ENCODE measurements at places on chromosomes 1 and 21.

GRCh38 chr1:67958472-67958871 lies 92.0 kb downstream of the DIRAS3 start:
- H3K4me3 ChIP-seq, result no peak overlapping the region
- peaks cover 6% of the 10 kb centered on the region for H3K27me3 ChIP-seq
- no peak overlapping the region for H3K27ac ChIP-seq
- no peaks in the 10 kb centered on the region for H3K36me3 ChIP-seq
- no peak for DNase-seq

- H3K27me3 ChIP-seq, result no peaks in the 10 kb centered on the region
- DNase-seq, result no peak
- H3K36me3 ChIP-seq, result no peaks in the 10 kb centered on the region
- no peak overlapping the region for H3K4me3 ChIP-seq
- H3K4me1 ChIP-seq, result no peaks in the 10 kb centered on the region
- H3K27ac ChIP-seq, result no peak overlapping the region
These were observed 196.4 kb downstream of the PLPP3 start for GRCh38 chr1:56382929-56383328.

- no peak overlapping the region for H3K27ac ChIP-seq
- peaks cover 12% of the 10 kb centered on the region for H3K4me1 ChIP-seq
- H3K4me3 ChIP-seq, result peak overlapping the region; percentile 86
- H3K27me3 ChIP-seq, result peaks cover 5% of the 10 kb centered on the region
- H3K36me3 ChIP-seq, result no peaks in the 10 kb centered on the region
These were observed 1.3 kb upstream of the CCSAP start for GRCh38 chr1:229344139-229344538.

DNA sequence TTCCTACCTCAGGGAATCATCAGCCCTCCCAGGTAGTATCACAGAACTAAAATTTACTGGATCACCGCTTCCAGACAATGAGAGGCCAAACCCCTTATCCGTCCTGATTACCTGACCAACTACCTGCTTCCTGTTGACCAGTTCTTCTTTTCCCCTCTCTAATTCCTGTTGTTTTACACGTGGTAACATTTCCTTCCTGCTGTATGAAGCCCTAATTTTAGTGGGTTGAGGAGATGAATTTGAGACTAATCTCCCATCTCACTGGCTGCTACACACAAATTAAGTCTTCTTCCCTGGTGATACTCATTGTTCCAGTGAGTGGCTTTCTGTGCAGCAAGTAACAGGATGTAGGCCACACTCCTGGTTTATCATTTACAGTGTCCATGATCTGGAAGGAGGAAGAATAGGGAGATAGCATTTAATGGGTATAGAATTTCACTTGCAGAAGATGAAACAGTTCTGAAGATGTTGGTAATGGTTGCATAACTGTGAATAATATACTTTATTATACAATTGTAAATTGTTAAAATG lies 2112.9 kb downstream of the NCAM2 start:
- no peaks in the 10 kb centered on the region for H3K36me3 ChIP-seq
- DNase-seq, result no peak
- H3K4me3 ChIP-seq, result no peak overlapping the region
- no peaks in the 10 kb centered on the region for H3K4me1 ChIP-seq

GRCh38 chr1:114729782-114730181 lies 13.2 kb upstream of the NRAS start:
- H3K27ac ChIP-seq, result no peak overlapping the region
- H3K27me3 ChIP-seq, result no peaks in the 10 kb centered on the region
- no peak overlapping the region for H3K4me3 ChIP-seq
- DNase-seq, result no peak
- H3K36me3 ChIP-seq, result peaks cover 99% of the 10 kb centered on the region

GRCh38 chr1:65478379-65479026 lies 58.0 kb downstream of the LEPR start:
- H3K27me3 ChIP-seq, result no peaks in the 10 kb centered on the region
- H3K4me3 ChIP-seq, result no peak overlapping the region
- H3K4me1 ChIP-seq, result no peaks in the 10 kb centered on the region

DNA sequence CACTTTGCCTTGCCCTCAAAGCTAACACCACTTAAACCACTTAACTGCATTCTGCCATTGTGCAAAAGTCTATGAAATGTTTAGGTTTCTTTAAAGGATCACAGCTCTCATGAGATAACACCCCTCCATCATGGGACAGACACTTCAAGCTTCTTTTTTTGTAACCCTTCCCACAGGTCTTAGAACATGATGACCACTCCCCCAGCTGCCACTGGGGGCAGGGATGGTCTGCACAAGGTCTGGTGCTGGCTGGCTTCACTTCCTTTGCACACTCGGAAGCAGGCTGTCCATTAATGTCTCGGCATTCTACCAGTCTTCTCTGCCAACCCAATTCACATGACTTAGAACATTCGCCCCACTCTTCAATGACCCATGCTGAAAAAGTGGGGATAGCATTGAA lies 7.7 kb downstream of the ADAMTS1 start:
- H3K36me3 ChIP-seq, result peaks cover 63% of the 10 kb centered on the region
- no peak overlapping the region for H3K27ac ChIP-seq
- H3K27me3 ChIP-seq, result no peaks in the 10 kb centered on the region
- H3K4me1 ChIP-seq, result peaks cover 22% of the 10 kb centered on the region
- DNase-seq, result no peak
- no peak overlapping the region for H3K4me3 ChIP-seq

- H3K4me1 ChIP-seq, result no peaks in the 10 kb centered on the region
- no peak overlapping the region for H3K4me3 ChIP-seq
- no peaks in the 10 kb centered on the region for H3K27me3 ChIP-seq
- no peak for DNase-seq
- H3K27ac ChIP-seq, result no peak overlapping the region
These were observed 41.1 kb downstream of the ZNF678 start for GRCh38 chr1:227604446-227604845.

Data from upper lobe of right lung (tissue), 1 donor.